Urinary bladder (tissue), 4 donors: ENCODE measurements at places on chromosomes 5 and 9. TPM values are rescaled to one million over a fixed set of nuclear protein-coding genes. Genes with fewer than 3 reads are reported as not detected.

C9orf43 gene
- polyA plus RNA-seq, result 0.14 TPM

PHPT1 gene
- 105 TPM for polyA plus RNA-seq

CCDC192 gene
- polyA plus RNA-seq, result 0.41 TPM

NR5A1 gene
- not detected for polyA plus RNA-seq

GOLM1 gene
- 22.4 TPM for polyA plus RNA-seq

SPINK1 gene
- polyA plus RNA-seq, result 393 TPM

GPR150 gene
- polyA plus RNA-seq, result 0.73 TPM

RASEF gene
- polyA plus RNA-seq, result 1.3 TPM

PCDHB12 gene
- 3.4 TPM for polyA plus RNA-seq

SPATA31A3 gene
- polyA plus RNA-seq, result not detected

PCDHGB7 gene
- polyA plus RNA-seq, result 11.7 TPM

RNF208 gene
- polyA plus RNA-seq, result 8.1 TPM

GNA14 gene
- polyA plus RNA-seq, result 8.8 TPM

PKD2L2 gene
- 0.11 TPM for polyA plus RNA-seq

FAM78A gene
- 1.9 TPM for polyA plus RNA-seq

SEMA5A gene
- 4.2 TPM for polyA plus RNA-seq

BARHL1 gene
- polyA plus RNA-seq, result not detected

ADRA1B gene
- 0.29 TPM for polyA plus RNA-seq

S1PR3 gene
- polyA plus RNA-seq, result 47.4 TPM

TXN gene
- polyA plus RNA-seq, result 211 TPM
